ENCODE measurements at places on chromosomes 6 and 20.

GRCh38 chr20:57560554-57561355 is at the start of gene PCK1:
Gene PCK1 (plus strand): TSS chr20:57561110. CDS start chr20:57561412, 302 bp downstream.
- peak; percentile 18 for DNase-seq

DNA sequence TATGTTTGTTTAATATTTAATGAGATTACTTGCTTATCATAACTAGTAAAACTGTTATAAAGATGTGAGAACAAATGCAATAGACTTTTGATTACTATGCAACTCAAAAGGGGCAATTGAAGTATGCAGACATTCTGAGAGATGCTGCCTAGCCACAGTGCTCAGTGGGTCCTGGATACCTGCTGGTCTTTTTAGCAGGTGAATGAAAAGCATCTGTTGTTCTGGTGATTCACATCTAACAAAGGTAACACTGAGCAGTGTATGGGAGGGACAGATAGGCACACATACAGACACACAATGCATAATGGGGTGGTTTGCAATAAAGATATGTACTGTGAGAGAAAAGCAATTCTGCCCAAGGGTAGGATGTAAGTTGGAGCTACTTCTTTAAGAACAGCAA is 46.9 kb downstream of the OGFRL1 start:
- DNase-seq: no peak

GRCh38 chr6:54754406-54754805 is 92.2 kb upstream of the FAM83B start:
- no peak for DNase-seq

GRCh38 chr6:10071631-10072220 is 343.1 kb downstream of the TFAP2A start:
- DNase-seq: no peak

DNA sequence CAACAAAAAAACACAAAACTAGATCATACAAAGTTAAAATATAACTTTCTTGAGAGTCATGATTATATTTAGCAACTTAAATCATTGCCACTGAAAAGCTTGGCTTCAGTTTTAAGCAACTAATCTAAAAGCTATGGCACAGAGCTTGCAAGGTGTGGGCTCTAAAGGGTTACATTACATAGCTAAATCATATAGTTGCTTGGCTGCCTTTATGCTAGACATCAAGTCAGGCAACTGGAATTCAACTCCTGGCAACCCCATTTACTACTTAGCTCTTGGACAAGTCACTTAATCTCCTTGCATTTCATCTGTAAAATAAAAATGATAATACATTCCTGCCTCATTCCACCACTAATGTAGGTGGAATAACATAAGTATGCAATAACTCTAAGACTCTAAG is 40.9 kb upstream of the GCM1 start:
- DNase-seq: peak; percentile 31

DNA sequence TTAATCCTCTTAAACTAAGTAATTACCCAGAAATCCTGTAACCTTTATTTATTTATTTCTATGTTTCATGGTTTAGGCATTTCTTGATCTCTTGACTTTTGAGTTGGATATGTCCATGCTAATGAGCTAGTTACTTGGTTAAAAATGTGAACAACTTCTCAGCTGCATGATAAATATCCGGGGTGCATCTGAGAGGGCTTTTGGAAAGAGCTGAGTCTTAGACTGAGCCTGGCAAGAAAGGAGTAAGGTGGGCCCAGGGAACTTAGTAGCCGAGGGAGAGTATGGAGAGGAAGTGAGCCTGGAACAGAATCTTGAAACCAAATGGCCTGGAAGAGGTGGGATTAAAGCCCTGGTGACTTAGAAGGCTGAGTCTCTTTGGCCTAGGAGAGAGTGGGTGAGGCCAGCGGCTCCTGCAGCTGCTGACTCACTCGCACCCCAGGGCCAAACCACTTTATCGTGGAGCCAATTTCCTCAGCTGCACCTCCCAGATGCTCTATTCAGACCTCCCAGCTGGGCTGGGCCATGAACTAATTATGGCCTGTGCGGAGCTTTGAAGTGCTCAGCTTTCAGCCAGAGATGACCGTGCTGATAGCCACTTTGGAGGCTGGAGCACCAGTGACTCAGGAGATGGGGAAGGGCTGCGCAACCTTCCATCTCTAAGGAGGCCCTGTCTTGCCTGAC is 19.1 kb downstream of the TGM3 start:
- peak; percentile 68 for DNase-seq

Data from cardiac fibroblast (primary cell).